ENCODE measurements at places on chromosomes 7 and 10. TPM values are rescaled to one million over a fixed set of nuclear protein-coding genes. Genes with fewer than 3 reads are reported as not detected.

Gene CTNNA3
- total RNA-seq: not detected

Gene SNCG
- total RNA-seq: not detected

Gene GLI3
- total RNA-seq: 0.02 TPM

Gene TEX36
- total RNA-seq: not detected

Gene KLF14
- not detected for total RNA-seq

Gene SFTPD
- total RNA-seq: 0.33 TPM

Gene IL15RA
- total RNA-seq: 20.2 TPM

Gene TRIM74
- 0.63 TPM for total RNA-seq

Gene SFMBT2
- total RNA-seq: 12.8 TPM

Gene CPA2
- 0.14 TPM for total RNA-seq

Gene RGR
- not detected for total RNA-seq

GRCh38 chr10:30829901-30830300 is 200.3 kb upstream of the LYZL2 start:
- no peak for DNase-seq
- H3K4me3 ChIP-seq: no peak overlapping the region
- no peaks in the 10 kb centered on the region for H3K4me1 ChIP-seq
- no peaks in the 10 kb centered on the region for H3K36me3 ChIP-seq

DNA sequence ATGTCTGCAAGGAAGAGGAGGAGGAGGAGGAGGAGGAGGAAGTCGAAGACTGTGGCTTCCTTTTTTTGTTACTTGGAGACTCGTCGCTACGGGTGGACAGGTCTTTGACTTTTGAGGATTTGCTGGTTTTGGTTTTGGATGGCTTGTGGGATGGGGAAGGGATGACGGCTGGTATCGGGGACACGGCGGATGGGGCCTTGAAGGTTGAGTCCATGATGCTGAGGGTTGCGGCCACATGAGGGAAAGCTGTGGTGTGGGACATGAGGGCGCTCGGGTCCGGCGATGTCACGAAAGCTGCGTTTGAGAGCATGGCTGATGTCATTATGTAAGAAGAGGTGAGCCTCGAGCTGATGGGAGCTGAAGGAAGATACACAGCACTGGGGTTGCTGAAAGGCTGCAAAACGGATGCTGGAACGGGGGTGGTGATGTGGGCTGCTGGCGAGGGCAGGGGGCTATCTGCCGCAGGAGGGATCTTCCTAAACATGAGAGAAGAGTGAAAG is 33.1 kb upstream of the EFCAB10 start:
- DNase-seq: no peak
- H3K36me3 ChIP-seq: peaks cover 14% of the 10 kb centered on the region
- no peak overlapping the region for H3K4me3 ChIP-seq
- H3K4me1 ChIP-seq: no peaks in the 10 kb centered on the region
- H3K27ac ChIP-seq: no peak overlapping the region
- no peaks in the 10 kb centered on the region for H3K27me3 ChIP-seq

GRCh38 chr7:20797042-20797461 is 10.4 kb upstream of the SP8 start:
- peaks cover 60% of the 10 kb centered on the region for H3K27me3 ChIP-seq
- H3K36me3 ChIP-seq: peaks cover 4% of the 10 kb centered on the region
- H3K27ac ChIP-seq: no peak overlapping the region
- peaks cover 17% of the 10 kb centered on the region for H3K4me1 ChIP-seq
- DNase-seq: no peak
- H3K4me3 ChIP-seq: peak overlapping the region; percentile 72

DNA sequence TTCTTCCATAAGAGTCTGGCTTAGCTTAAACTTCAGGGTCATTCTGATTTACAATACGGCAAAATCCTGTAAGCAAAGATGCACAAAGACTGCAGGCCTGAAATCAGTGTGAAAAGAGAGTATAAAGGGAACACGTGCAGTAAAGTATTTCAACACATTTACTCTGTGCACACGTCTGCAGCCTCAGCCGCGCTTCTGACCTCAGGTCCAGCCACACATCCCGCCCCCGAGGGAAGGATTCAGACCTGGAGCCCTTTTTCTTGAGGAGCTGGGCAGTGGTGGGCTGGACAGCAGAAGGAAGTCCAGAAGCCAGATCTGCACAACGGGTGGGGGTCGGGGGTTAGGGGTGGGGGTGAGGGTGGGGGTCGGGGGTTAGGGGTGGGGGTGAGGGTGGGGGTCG is 58.9 kb upstream of the FAM20C start:
- H3K4me1 ChIP-seq: no peaks in the 10 kb centered on the region
- DNase-seq: no peak
- H3K27ac ChIP-seq: no peak overlapping the region
- H3K4me3 ChIP-seq: no peak overlapping the region

DNA sequence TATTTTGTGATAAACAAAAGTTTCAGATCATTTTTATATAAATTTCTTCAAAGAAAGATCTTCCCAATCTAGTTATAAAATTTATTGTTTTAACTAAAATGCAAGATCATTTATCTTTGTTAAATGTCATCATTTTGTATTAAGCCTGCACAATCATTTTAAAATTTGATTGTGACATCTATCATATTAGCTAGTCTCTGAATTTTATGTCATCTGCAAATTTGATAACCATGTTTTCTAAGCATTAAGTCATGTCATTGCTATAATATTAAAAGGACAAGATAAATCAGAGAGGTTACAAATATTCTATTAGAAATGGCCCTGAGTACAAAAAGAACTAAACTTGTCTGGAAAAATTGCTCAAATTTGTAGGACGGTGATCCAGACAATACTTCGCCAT is 175.9 kb downstream of the PTN start:
- no peak overlapping the region for H3K4me3 ChIP-seq
- no peaks in the 10 kb centered on the region for H3K36me3 ChIP-seq
- no peak overlapping the region for H3K27ac ChIP-seq
- no peaks in the 10 kb centered on the region for H3K4me1 ChIP-seq
- no peaks in the 10 kb centered on the region for H3K27me3 ChIP-seq

GRCh38 chr7:71768450-71768849 is 636.5 kb downstream of the GALNT17 start:
- H3K4me3 ChIP-seq: no peak overlapping the region
- no peak for DNase-seq
- H3K27me3 ChIP-seq: no peaks in the 10 kb centered on the region

GRCh38 chr10:11835061-11835460 is 11.9 kb downstream of the PROSER2 start:
- no peak overlapping the region for H3K27ac ChIP-seq
- peaks cover 4% of the 10 kb centered on the region for H3K4me1 ChIP-seq
- no peak for DNase-seq
- no peak overlapping the region for H3K4me3 ChIP-seq
- peaks cover 13% of the 10 kb centered on the region for H3K27me3 ChIP-seq
- no peaks in the 10 kb centered on the region for H3K36me3 ChIP-seq

DNA sequence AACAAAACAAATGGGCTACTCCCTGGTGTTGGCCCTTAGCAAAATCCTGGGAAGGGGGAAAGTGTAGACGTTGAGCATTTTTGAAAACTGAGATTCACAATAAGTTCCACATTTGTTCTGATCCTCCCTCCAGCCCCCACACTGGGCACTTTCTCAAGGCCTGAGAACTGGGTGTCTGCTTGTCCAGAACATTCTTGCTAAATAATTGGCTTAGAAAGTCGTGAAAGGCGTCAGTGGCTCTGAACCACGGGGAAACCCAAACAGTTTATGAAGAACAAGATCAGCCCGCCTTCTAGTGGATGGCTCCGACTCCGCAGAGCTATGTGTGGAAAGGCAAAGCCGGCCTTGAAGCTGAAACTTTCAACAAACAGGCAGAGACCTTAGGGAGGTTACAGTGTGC is 370.1 kb downstream of the PRPF18 start:
- DNase-seq: no peak
- H3K27me3 ChIP-seq: peaks cover 3% of the 10 kb centered on the region
- no peaks in the 10 kb centered on the region for H3K36me3 ChIP-seq
- H3K4me1 ChIP-seq: peaks cover 4% of the 10 kb centered on the region
- H3K27ac ChIP-seq: no peak overlapping the region

DNA sequence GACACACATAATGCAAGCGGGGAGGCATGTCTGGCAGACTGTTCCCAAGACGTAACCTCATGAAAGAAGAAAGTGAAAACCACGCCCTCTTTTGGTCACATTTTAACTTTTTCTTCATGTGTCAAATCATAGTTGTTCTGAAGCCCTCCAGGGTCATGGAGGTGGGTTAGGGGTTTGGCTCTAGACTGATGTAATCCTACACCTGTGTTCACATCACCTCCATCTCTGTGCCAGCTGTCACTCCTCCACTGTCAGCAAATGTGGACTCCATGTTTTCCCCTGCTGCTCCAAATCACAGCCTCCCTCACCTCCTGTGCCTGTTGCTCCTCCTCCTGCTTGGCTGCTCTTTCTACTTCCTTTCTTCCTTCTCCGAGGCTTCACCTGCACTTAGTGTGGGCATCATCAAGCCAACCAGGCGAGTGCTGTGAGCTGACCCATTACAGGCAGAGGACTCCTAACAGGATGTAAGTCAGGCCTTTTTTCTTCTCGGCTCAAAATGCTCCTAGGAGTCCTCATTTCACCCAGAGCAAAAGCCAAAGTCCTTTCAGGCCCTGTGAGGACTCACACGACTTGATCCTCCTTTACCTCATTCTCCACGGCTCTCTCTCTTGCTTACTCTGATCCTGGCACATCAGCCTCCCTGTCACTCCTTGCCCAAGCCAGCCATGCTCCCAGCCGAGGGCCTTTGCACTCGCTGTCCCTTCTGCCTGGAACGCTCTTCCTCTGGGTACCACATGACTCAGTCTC is 66.4 kb upstream of the IFRD1 start:
- no peak for DNase-seq
- peaks cover 4% of the 10 kb centered on the region for H3K27me3 ChIP-seq
- H3K27ac ChIP-seq: no peak overlapping the region
- no peak overlapping the region for H3K4me3 ChIP-seq
- no peaks in the 10 kb centered on the region for H3K4me1 ChIP-seq

DNA sequence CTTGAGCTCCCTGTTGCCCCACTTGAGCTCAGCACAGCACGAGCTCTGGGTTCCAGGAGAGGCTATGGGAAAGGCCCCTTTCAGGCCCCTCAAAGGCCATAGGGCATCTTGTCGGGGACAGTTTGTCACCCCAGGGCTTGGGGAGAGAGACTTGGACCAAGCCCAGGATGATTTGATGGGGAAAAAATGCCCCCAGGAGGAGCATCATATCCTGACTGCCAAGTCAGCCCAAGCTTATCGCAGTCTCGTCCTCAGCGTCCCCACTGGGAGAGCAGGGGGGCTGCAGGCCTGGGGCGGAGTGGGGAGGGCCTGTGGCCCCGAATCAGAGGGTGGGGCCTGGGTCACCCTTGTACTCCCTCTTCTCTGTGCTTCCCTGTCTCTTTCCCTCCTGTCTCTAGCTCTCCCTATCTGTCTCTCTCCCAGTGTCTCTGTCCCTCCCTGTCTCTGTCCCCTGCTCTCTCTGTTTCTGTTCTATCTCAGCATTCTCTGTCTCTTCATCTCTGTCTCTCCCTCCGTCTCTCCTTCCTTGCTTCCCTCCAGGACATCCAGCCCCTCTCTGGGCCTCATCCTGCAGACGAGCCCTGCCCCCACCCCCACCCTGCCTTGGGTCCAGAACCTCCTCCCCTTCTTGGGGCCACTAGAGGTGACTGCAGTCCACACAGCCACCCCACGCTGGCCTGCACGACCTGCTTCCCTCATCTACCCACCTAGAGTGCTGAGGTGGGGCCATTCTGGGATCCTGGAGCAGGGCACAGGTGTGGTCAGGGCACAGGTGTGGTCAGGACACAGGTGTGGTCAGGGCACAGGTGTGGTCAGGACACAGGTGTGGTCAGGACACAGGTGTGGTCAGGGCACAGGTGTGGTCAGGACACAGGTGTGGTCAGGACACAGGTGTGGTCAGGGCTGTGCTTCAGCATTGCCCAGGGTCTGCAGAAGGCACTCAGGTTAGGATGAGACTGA is 17.3 kb upstream of the GRIFIN start:
- DNase-seq: no peak
- H3K4me3 ChIP-seq: no peak overlapping the region
- peaks cover 13% of the 10 kb centered on the region for H3K27me3 ChIP-seq
- no peaks in the 10 kb centered on the region for H3K36me3 ChIP-seq
- H3K4me1 ChIP-seq: no peaks in the 10 kb centered on the region

GRCh38 chr7:94482796-94483195 is 26.8 kb upstream of the CASD1 start:
- H3K36me3 ChIP-seq: no peaks in the 10 kb centered on the region
- no peaks in the 10 kb centered on the region for H3K4me1 ChIP-seq
- no peak overlapping the region for H3K27ac ChIP-seq

DNA sequence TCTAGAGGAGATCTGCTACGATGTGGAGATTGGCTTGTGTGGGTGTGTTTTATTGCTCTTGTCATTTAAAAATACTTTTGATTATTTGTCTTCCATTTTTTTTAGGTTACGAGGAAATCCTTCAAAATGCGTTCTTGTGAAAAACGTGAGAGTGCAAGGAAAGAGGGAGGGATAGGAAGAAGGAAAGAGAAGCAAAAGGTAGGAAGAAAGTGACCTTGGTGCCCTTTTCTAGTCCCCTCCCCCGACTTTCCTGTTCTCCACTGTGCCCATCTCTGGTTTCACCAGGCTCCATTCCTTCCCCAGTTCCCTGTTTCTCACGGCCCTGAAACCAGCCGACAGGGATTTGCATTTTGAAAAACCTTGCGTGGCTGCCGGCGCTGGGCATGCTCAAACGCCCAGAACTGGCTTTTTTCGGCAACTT is 506 bp upstream of the GNAI1 start:
- H3K36me3 ChIP-seq: no peaks in the 10 kb centered on the region
- peaks cover 19% of the 10 kb centered on the region for H3K4me1 ChIP-seq
- H3K27ac ChIP-seq: no peak overlapping the region

GRCh38 chr10:108515821-108516220 is 1351.3 kb upstream of the SORCS1 start:
- H3K27me3 ChIP-seq: no peaks in the 10 kb centered on the region
- H3K4me1 ChIP-seq: no peaks in the 10 kb centered on the region
- DNase-seq: no peak
- H3K27ac ChIP-seq: no peak overlapping the region
- no peak overlapping the region for H3K4me3 ChIP-seq

GRCh38 chr7:107564553-107565298 is 955 bp downstream of the DUS4L start:
- no peaks in the 10 kb centered on the region for H3K27me3 ChIP-seq
- no peak for DNase-seq
- peak overlapping the region; percentile 92 for H3K4me3 ChIP-seq
- peaks cover 7% of the 10 kb centered on the region for H3K36me3 ChIP-seq

GRCh38 chr7:138935465-138936011 is 45.7 kb downstream of the KIAA1549 start:
- no peak overlapping the region for H3K4me3 ChIP-seq
- H3K27me3 ChIP-seq: peaks cover 3% of the 10 kb centered on the region
- DNase-seq: no peak
- no peaks in the 10 kb centered on the region for H3K36me3 ChIP-seq

DNA sequence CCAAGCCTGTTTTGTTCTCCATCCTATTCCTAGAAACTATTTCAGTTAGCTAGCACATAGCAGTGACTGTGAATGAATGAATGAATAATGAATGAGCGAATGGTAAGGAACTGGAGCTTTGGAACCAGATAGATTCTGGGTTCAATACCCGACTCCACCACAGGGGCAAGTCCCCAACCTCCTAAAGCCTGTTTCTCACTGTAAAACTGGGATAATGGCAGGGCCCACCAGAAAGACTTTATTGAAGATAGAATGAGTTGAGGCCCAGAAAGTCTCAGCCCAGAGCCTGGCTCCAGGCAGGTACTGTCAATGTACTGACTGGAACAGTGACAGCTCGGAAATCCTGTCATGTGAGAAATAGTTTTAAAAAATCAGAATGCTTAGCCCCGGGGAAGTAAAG is 1.1 kb upstream of the CDH23 start:
- peaks cover 49% of the 10 kb centered on the region for H3K27me3 ChIP-seq
- no peak overlapping the region for H3K27ac ChIP-seq
- H3K4me1 ChIP-seq: peaks cover 7% of the 10 kb centered on the region

All from activated CD4-positive, alpha-beta memory T cell treated with anti-CD3 and anti-CD28 coated beads for 36 hours (primary cell).